ENCODE measurements at places on chromosomes 16 and 17.

GRCh38 chr17:40470932-40471828 lies 27.9 kb downstream of the IGFBP4 start:
- no peak for DNase-seq

DNA sequence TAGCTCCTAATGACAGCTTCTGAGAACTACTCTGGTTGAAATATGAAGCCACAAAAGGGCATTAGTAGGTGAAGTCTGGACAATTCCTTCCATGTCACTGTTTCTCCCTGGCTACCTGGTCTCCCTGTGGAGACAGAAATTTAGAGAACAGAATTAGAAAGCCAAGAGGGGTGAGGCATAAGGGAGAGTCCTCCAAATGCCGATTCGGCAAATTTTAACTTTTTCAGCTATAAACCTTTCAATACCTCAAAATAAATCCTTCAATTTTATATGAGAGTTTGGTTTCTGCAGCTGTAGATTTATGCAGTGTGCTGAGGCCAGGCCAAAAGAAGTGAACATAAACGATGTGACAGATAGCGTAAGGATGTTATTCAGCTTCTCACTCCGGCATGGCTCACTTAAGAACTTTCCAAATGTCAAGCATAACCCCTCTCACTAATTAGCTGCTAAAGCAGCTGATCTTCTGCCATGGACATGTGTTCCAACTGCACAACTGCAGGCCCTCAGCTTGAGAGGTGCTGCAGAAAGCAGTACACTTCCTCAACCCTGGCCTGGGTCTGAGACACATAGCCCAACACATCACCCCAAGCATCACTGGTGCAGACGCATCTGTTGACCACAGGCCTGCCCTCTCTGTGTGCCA lies 247.9 kb upstream of the SOX9 start:
- no peak for DNase-seq

DNA sequence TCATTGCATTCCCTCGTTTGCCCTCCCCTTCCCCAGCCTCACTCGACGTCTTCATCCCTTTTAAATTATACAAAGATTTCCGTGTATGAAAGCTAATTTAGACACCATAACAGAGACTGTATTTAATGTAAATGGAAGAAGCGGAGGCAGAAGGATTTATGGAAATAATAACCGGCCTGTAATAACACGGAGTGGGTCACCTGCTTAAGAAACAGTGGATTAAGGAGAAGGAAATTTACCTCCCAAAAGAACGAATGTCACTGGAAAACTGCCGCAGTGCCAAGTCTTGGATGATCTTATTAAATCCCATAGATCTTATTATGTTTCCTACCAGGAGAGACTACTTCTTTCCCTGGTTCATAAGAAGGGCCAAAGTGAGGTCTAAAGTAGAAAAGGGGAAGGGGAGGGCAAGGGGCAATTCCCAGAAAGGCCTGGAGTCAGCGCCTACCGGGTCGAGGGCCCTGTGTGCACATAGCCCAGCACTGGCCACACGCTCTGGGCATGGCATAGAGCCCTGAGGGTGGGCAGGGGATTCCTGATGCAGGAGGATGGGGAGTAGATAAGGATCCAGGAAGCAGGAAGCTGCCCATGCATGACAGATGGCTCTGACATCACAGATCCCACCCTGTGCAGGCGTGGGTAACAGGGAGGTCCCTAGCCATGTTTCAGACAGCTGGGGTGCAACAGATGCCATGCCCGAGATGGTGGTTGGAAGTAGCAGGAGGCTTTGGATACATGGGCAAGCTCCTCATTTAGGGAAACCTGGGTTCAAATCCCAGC lies 56.2 kb upstream of the RPL38 start:
- DNase-seq, result no peak

GRCh38 chr16:53864819-53865493 lies 161.0 kb downstream of the FTO start:
- no peak for DNase-seq

GRCh38 chr17:66349521-66350254 lies 47.3 kb downstream of the PRKCA start:
- DNase-seq, result no peak

DNA sequence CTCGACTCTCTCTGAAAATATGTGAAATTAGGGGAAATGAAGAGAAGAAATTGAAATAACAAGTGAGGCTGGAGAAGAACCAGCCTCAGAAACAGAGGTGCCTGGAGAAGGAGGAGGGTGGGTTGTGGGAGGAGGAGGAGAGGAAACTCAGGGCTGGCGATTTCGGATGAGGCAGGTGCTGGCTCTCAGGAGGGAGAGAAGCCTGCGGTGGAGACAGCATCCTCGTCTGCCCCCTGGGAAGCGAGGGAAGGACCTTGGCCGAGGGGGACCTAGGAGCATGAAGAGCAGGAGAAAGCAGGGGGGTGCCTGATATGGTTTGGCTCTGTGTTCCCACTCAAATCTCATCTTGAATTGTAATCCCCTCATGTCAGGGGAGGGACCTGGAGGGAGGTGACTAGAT lies 264.7 kb upstream of the TNRC6C start:
- DNase-seq, result no peak

- DNase-seq, result no peak
Observed at GRCh38 chr17:66652840-66653507, 181.9 kb upstream of the CACNG5 start.

DNA sequence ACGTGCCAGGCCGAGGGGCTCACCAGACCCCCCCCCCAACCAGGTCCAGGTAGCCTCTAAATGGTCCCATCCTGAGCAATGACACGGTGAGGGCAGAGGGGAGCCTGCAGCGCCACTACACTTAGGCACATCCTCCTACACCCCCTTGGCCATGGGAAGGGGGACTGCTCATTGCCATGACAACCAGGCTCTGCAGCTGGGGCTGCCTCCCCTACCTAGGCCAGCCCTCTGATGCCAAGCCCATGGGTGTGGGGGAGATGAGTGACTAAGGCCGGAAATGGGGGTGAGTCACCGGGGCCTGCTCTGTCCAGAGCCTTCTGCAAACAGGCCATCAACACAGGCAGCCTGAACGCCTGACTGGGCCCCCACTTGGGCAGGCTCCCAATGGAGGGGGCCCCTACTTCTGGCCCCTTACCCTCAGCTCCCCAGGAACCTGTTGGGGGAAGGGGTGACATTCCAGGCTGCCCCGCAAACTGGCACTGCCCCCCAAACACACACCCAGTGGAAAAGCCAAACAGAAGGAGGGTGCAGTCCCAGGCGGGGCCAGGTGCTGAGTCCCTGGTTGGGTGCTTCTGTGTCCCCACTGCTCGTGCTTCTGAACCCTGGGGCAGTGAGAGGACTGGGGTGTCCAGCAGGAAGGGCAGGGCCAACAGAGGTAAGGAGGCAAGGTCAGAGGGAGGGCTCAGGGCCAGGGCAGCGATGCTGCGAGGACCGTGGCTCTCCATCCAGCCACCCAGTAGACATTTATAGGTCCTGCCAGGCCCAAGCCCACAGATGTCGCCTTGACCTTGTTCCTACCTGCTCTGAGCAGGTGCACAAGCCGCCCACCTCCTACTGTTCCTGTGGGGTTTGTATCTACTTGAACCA lies 8.2 kb downstream of the PLCD3 start:
- no peak for DNase-seq

DNA sequence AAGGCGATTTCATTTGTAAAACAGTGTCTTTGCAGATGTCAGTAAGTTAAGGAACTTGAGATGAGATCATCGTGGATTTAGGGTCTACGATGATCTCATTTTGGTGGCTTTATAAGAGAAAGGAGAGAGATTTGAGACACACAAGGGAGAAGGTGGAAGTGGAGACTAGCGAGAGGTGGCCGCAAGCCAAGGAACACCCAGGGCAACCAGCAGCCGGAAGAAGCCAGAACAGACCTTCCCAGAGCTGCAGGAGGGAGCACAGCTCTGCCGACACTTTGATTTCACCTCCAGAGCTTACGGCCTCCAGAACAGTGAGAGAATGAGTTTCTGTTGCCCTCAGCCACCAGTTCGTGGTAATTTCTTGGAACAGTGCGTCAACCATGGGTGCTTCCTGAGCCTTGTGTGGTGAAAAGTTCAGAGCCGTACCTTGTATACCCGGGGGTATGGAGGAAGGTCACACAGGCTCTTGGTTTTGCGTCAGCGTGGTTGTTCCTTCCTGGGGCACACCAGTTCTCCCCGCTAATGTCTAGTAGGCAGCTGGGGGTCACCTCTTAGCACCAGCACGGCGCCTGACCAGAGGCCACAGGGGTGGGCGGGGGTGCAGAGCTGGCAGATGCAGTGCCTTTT lies 12.9 kb upstream of the SEC14L1 start:
- peak; percentile 75 for DNase-seq

DNA sequence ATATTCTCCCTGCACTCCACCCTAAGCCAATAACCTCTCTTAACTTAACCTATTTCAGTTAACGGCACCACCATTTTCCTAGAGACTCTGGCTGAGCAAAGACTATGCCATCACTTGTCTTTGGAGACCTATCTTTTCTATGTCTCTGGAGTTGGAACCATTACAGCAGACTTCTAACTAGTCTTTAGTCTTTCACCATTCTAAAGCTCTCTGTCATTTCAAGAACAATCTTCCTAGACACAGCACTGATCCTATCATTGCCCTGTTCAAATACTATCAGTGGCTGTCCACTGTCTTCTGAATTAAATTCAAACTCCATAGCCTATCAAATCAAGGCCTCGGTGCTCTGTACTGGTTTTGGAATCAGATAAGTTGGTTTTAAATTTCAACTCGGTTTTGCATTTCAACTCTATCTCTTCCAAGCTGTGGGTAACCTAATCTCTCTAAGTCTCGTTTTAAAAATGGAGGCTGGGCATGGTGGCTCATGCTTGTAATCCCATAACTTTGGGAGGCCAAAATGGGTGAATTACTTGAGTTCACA lies 31.9 kb downstream of the RNF43 start:
- no peak for DNase-seq

DNA sequence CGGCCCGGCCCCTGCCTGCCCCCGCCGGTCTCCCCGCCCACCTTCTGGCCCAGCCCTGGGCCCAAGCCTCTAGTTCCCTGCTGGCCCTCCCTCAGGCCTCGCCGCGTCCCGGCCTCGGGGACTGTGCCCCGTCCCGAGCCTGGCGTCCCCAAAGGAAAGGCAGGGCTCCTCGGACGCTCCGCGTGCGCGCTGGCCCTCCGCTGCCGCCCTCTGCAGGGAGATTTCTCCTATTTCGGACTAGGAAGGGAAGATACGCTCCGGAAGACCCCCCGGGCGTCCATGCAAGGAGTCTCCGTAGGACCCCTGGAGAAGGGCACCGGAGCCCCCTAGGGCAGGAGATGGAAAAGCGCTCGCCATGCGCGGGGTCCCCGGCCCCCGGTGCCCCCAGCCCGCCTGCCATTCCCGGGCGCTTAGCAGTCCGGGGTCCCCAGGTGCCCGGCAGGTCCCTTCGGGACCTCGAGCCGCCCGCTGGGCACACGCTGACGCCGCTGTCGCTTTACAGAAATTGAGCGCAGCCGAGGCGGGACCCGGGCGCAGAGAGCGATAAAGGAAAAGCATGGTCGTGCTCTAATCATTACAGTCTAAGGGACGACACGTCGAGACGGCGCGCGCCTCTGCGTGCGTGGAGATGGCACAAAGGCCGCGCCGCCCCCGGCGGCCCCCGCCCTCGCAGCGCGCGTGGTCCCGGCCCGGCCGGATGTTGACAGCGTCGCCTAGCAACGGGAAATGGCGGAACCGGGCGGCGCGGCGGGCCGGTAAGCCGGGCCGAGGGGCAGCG lies at the start of gene CCDC40:
CCDC40 (plus strand) TSS at position 706 of the 778 bp plus-strand sequence; CDS start at position 727, 21 bp downstream.
- DNase-seq, result peak; percentile 73

DNA sequence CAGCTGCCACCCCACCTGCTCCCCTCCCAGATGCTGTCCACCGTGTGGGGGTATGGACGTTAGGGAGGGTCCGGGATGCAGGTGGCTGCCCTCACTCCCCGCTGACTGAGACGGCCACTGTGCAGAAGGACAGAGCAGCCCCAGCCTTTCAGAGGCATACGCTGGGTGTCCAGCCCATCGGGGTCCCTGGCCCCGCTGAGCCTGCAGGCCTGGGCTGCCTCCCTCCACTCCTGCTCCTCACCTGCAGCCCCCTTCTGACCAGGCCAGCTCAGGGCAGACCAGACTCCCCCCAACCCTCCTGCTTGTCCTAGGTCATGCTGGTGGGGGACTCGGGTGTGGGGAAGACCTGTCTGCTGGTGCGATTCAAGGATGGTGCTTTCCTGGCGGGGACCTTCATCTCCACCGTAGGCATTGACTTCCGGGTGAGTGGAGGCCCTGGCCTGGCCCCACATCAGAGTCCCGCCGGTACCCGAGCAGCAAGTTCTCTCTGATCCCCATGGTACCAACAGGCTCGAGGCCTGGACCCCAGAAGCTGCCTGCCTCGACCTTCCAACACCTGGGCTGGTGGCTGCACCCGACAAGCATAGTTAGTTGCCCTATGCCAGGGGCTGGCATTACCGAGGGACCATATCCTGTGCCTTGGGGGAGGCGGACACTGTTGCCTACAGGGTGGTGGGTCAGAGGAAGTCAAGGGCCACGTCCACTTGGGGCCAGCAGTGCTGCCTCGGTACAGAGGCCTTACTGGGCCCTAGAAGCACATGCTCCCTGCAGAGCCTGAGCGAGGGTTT lies 1.4 kb downstream of the RAB26 start:
- no peak for DNase-seq

- DNase-seq, result peak; percentile 23
Observed at GRCh38 chr17:80212962-80213642, 7.0 kb downstream of the SGSH start.

GRCh38 chr16:1538804-1539520 lies 5.5 kb downstream of the TMEM204 start:
- no peak for DNase-seq

GRCh38 chr17:79695797-79696609 lies 34.7 kb upstream of the ENPP7 start:
- DNase-seq, result no peak

- DNase-seq, result no peak
Observed at GRCh38 chr16:89993971-89994370, 25.3 kb downstream of the DBNDD1 start.

- DNase-seq, result no peak
Observed at GRCh38 chr17:50708050-50709000, 611 bp upstream of the ANKRD40 start.

DNA sequence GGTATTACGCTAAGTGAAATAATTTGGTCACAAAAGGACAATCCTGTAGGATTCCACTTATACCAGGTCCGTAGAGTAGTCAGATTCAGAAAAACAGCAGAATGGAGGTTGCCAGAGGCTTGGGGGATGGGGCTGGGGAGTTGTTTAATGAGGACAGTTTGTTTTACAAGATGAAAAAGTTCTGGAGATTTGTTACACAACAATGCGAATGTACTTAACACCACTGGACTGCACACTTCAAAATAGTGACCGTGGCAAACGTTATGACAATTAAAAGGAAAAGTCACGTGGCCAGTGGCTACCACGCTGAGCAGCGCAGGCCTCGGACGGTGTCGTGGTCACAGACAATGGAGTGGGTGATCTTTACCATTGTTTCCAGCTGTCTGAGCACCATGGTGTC lies 338.1 kb downstream of the SEC14L1 start:
- DNase-seq, result no peak

DNA sequence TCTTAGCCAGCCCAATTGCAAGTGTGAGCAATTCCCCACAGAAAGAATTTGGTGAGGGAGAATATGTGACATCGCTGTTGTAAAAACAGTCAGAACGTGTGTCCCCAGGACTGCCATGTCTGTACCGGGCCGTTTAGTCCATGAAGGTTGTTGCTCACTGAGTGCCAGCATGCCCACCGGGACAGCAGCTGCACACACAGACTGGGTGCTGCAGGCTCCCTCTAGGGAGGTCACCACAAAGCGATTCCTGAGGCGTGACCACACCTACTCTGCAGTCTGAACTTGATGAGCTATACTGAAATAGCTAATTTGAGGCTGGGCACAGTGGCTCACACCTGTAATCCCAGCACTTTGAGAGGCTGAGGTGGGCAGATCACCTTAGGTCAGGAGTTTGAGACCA lies 44.1 kb upstream of the ADORA2B start:
- no peak for DNase-seq

- no peak for DNase-seq
Observed at GRCh38 chr16:59886021-59886420, 1151.9 kb upstream of the GOT2 start.

- peak; percentile 84 for DNase-seq
Observed at GRCh38 chr17:41665566-41666236, 23.0 kb upstream of the EIF1 start.
